Stimulated activated CD4-positive, alpha-beta T cell treated with anti-CD3 and anti-CD28 coated beads, TNF-alpha, amount 100 ng/mL, for 1 hour (primary cell): ENCODE measurements at places on chromosomes 2 and 18.

GRCh38 chr18:26473672-26474071 is 74.7 kb downstream of the KCTD1 start:
- no peak for DNase-seq

DNA sequence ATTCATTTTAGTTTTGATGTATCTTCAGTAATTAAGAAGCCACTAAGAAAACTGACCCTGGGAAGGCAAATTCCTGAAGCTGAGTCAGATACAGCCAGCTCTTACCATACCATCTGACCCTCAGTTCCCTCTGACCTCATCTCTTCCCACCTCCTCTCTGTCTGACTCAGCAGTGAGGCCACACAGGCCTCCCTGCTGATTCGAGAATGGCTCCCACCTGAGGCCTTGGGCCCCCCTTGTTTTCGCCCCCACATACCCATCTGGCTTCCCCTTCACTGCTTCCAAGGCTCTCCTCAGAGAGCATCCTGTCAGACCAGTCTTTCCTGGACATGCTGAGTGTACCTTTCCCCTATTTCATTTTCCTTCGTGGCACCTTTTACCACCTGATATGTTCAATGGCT is 71.0 kb upstream of the CYP1B1 start:
- DNase-seq, result no peak

GRCh38 chr2:234691214-234691575 is 194.3 kb upstream of the ARL4C start:
- DNase-seq, result no peak

GRCh38 chr2:40434731-40435271 is 17.1 kb downstream of the SLC8A1 start:
- DNase-seq, result no peak

DNA sequence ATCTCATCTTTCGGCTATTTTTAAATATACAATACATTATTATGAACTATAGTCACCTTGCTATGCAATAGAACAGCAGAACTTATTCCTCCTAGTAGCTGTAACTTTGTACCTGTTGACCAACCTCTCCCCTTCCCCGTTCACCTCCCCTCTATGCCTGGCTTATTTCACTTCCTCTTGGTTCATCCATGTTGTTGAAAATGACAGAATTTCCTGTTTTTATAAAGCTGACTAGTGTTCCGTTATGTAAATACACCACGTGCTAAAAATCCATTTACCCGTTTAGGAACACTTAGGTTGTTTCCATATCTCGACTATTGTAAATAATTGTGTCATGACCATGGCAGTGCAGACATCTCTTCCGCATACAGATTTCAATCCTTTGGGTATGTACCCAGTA is 10.3 kb downstream of the ALPI start:
- no peak for DNase-seq

GRCh38 chr2:170771421-170771937 is 1.3 kb downstream of the ERICH2 start:
- no peak for DNase-seq

- no peak for DNase-seq
These were observed 6.9 kb upstream of the POLR2D start for GRCh38 chr2:127864877-127865276.

DNA sequence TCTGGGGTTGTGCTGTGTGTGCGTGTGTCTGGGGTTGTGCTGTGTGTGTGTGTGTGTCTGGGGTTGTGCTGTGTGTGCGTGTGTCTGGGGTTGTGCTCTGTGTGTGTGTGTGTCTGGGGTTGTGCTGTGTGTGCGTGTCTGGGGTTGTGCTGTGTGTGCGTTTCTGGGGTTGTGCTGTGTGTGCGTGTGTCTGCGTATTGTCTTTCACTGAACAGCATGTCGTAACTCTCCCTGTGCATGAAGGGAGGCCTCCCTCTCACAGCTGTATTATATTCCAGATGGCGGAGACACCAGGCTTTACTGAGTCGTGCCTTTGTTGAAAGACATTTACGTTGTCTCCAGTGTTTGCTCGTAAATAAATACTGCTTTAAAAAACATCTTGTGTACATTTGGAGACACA is 5.9 kb downstream of the ACKR3 start:
- no peak for DNase-seq

DNA sequence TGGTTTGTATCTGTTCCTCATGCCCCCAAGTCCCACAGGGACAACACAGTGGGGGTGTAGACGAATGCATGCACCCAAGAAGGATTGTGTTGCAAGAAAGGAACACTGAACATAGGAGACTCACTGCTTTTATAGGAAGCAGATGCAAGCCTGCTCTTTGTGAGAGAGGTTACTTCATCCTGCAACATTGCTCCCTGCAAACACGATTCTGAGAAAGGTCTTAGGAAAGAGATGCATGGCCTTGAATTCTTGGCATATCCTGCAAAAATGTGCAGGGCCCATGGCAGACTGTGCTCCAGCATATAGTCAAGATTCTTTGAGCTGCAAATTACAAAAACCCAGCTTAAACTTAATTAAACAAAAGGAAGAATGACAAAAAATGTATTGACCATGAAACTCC is 312.2 kb upstream of the MGAT5 start:
- DNase-seq, result no peak
